ENCODE measurements at places on chromosomes 2 and 18. TPM values are rescaled to one million over a fixed set of nuclear protein-coding genes. Genes with fewer than 3 reads are reported as not detected.

GRCh38 chr2:32851777-32852439 is 94.8 kb upstream of the LTBP1 start:
- no peak for DNase-seq

- DNase-seq = peak; percentile 80
Measured at GRCh38 chr2:113370478-113371091, 66.9 kb upstream of the ZNG1B start.

MPP4 gene
- not detected for total RNA-seq

AFF3 gene
- 0.22 TPM for total RNA-seq
